ENCODE measurements at places on chromosomes 6 and 20.

GRCh38 chr6:130070792-130071191, 52.4 kb downstream of the L3MBTL3 start:
- no peak for DNase-seq

GRCh38 chr20:62835931-62836861, 19.3 kb downstream of the COL9A3 start:
- peak; percentile 61 for DNase-seq

- DNase-seq, result no peak
These were observed 100.1 kb downstream of the MAFB start for GRCh38 chr20:40588891-40589290.

- no peak for DNase-seq
These were observed 2.5 kb downstream of the ZSCAN26 start for GRCh38 chr6:28269492-28269891.

DNA sequence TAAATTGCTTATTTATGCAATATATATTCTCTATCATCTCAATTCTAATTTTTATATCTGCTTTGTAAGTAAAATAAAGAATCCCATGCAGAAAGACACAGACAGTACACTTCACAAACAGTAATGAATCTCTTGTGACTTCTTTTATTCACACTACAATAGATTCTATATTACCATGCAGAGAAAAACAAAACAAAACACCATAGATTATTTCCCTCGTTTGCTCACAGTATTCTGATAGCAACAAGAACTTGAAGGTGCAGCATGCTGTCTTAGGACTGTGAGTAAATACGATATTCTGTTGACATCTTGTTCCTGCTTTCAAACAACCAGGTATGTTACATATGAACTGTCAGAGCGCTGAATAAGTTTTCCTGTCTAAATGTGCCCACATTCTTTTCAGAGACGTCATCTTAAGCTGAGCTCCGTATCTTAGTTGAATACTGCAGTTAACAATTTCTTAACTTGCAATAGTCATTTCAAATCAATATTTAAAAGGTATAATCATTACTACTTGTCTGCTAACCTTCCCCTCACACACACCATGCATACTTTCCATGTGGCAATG, 140.1 kb downstream of the BTBD9 start:
- DNase-seq, result no peak

GRCh38 chr6:143160015-143160414, 99.3 kb downstream of the AIG1 start:
- no peak for DNase-seq

- DNase-seq, result no peak
These were observed 132.5 kb downstream of the UTRN start for GRCh38 chr6:144417681-144418080.

GRCh38 chr6:159979136-159979874, 10.4 kb downstream of the IGF2R start:
- DNase-seq, result peak; percentile 59

- no peak for DNase-seq
These were observed 43.3 kb upstream of the SCGN start for GRCh38 chr6:25608558-25609174.

GRCh38 chr20:59821201-59821600, 112.2 kb downstream of the SYCP2 start:
- peak; percentile 35 for DNase-seq

GRCh38 chr6:17883665-17884497, 103.6 kb downstream of the KIF13A start:
- no peak for DNase-seq

GRCh38 chr6:100184473-100184872, 190.4 kb upstream of the MCHR2 start:
- no peak for DNase-seq

DNA sequence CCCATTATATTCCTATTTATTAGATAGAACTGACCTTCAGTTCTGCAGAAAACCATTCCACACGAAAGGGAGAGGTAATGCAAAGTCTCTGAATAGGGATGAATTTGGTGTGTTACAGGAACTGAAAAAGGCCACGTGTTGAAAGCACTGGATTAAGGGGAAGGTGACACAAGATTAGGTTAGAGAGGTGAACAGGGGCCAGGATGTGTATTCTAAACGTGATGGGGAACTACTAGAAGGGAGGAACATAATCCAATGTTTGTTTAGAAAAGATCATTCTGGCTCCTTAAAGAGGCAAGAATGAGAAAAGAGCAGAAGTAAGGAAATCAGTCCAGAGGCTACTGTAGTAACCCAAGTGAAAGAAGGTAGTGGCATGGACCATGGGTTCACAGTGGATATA, 6.3 kb upstream of the ZKSCAN8 start:
- no peak for DNase-seq

GRCh38 chr6:31903957-31904356, 2.1 kb upstream of the ZBTB12 start:
- DNase-seq, result no peak

DNA sequence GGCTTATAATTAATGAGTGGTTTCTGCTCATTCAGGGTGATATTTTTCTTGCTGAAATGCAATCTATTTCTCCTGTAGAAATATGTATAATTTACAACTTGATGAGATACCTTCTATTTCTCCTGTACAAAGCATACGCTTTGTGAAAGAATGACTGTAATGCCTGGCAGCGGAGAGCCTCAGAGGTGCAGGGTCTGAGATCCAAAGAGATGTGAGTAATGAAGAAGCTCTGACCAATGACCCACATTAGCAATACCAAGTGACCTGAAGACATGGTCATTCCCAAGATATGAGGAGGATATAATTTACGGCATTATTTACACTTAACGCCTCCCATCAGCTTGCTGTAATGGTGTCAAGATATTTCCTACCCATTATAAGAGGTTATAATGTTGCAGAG, 98.4 kb upstream of the RAB32 start:
- no peak for DNase-seq

GRCh38 chr6:146914489-146915483, 289.4 kb upstream of the STXBP5 start:
- no peak for DNase-seq

DNA sequence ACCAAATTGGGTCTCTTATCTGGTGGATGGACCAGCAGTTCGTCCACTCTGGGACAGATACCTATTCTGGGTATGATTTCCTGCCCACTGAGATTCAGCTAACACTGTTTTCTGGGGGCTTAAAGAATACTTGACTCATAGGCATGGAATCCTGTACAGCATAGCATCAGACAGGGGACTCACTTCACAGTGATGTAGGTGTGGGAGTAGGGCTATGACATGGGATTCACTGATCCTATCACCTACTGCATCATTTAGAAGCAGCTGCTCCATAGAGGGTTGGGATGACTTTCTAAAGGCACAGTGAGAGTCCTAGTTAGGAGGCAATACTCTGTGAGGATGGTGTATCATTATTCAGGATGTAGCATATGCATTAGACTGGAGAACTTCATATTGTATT, 74.5 kb upstream of the AHI1 start:
- no peak for DNase-seq

DNA sequence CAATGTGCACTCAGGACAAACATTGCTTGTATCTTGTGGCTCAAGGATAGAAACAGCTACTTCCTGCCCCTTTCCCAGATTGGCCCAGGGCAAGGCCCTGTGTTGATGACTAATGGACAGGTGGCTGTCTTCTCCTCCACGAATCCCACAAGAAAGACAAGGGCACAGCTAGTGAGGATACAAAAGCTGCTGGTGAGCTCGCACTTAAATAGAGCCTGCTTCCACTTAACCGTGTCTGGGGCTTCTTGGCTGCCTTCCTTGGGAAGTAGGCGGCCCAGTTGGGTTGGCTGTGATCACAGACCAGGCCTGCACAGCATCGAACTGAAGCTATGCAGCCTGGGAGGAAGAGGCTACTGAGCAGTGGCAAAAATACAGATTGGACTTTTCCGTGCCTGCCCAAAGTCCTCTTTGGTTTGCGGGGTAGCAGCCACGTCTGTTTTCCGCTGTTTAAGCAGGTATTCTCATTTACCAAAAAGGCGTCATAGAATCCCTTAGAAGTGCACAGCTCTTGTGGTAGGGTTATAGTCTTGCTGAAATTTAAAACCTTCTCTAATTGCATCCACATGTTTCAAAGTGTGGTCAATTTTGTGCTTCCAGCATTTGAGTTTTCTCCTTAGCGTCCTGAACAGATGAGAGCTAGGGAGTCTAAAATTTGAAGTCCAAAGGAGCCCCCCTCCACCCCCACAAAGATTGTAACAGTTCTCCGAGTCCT, 23.0 kb upstream of the NAA20 start:
- DNase-seq, result no peak

GRCh38 chr6:87658516-87658915, 43.5 kb downstream of the AKIRIN2 start:
- no peak for DNase-seq

DNA sequence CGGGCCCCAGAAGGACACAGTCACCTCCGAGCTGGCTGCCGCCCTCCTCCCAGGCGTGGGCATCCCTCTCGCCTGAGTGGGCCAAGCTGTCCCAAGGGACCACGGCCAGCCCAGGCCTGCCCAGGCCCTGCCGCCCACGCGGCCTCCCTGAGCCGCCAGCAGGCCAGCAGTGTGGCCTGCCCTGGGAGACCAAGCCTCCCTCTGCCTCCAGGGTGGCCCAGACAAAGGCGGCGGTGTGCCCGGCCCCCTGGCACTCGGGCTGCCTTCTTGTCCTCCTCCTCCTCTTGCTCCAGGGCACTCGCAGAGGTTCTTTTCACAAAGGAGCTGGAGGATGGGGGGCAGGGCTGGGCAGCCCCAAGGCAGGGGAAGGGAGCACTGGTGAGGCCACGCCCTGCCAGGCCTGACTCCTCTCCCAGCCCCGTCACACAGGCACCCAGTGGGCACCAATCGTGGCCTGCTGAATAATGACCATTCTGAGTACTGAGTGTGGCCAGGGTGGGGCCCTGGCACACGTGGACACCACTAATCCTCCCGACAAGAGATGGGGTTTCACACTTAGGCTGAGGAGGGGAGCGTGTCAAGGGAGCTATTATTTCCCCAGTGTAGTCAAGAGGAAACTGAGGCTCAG, 25.3 kb downstream of the NOL4L start:
- DNase-seq, result no peak

- peak; percentile 83 for DNase-seq
These were observed 90.0 kb downstream of the PRND start for GRCh38 chr20:4811661-4812181.

- DNase-seq, result no peak
These were observed 145.7 kb upstream of the GGTLC1 start for GRCh38 chr20:24134284-24134683.

- no peak for DNase-seq
These were observed 1090.0 kb downstream of the EPHA7 start for GRCh38 chr6:92329208-92329847.

DNA sequence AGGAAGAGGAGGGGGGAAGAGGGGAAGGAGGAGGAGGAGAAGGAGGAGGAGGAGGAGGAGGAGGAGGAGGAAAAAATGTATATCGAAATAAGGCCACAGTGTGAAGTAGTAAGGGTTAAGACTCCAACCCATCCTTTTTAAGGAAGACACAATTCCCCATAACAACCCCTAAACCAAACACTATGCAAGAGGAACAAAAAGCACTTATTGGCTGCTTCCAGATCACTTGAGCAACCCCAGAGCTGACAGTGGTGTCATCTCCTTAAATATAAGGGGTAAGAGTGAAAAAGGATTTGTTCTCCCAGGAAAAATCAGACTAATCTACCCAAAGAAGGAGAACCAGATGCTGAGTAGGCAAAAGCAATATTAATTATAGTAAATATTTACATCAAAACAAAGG, 169.1 kb upstream of the SASH1 start:
- DNase-seq, result no peak
